ENCODE measurements at places on chromosomes 4 and X.
A peak's percentile ranks its signal among the peaks of the same experiment; 100 is the strongest.

- DNase-seq = no peak
Measured at GRCh38 chrX:131216828-131217227, 72.3 kb downstream of the IGSF1 start.

GRCh38 chr4:95304898-95305297, 243.9 kb downstream of the UNC5C start:
- DNase-seq = no peak

DNA sequence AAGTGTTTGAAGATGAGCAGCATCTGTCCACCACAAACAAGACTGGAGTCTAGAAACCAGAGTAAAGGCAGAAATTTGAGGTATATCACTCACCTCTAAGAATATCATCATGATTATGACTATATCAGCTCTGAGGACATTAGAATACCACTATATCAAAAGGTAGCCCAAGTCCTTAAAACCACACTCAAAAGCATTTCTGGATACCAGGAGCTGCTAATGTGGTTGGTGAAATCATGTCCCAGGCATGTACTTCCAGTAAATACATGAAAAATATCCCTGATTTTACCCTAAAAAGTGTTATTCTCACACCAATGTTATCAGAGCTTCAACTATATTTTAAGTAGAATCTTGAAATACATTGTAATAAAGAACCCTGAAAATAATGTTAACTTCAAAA, 136.3 kb upstream of the SMAD1 start:
- DNase-seq = no peak

GRCh38 chrX:115616943-115617563, 56.1 kb downstream of the PLS3 start:
- DNase-seq = no peak

GRCh38 chr4:59762344-59762743, 1437.8 kb upstream of the ADGRL3 start:
- DNase-seq = no peak

DNA sequence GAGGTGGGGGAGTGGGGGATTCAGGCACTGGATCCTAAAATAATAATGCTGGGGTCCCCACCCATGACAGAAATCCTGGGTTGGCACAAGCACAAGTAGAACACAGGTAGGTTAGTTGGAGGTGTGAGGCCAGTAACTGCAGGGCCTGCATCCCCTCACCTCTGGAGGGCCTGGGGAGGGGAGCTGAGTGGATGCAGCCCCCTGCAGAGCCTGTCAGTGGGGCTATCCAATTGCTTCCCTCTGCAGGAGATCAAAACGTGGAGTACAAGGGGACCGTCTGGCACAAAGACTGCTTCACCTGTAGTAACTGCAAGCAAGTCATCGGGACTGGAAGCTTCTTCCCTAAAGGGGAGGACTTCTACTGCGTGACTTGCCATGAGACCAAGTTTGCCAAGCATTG, 43.7 kb downstream of the MAP7D3 start:
- DNase-seq = no peak

GRCh38 chr4:152935631-152936445, at the start of gene FHDC1:
Gene FHDC1 (plus strand): TSS chr4:152936323. CDS start chr4:152943058, 6,735 bp downstream.
- peak; percentile 86 for DNase-seq

DNA sequence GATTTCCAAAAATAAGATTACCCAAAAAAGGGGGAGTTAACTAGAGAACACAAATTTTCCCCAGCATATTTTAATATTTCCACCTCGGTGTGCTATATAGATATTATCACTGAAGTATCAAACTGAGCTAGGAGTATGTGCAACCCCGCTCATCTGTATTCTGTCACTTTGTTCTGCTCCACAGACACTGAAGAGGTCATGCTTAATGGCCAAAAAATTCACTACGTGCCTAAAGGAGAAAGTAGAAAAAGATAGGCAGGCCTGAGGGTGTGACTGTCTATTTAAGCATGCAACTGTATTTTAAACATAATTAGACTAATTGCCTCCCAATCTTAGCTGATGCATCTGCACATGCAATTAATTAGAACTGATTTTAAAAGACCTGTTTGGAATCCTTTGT, 24.5 kb downstream of the SH3RF1 start:
- DNase-seq = no peak

- DNase-seq = no peak
Measured at GRCh38 chrX:132094164-132094563, 33.7 kb downstream of the FRMD7 start.

- no peak for DNase-seq
Measured at GRCh38 chr4:180598281-180598680, 1644.9 kb upstream of the TENM3 start.

DNA sequence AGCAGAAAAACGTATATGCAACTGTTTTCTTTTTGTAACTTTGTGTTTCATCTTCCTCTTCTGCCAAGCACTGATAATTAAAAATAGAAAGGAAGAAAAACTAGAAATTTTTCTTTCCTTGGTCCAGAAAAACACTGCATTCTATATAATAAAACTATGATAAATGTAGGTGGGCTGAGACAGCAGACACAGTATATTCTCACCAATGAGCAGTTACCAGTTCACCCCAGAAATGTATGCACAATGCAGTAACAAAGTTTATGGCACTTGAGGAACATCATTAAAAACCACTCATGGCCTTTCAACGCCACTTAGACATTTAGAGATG, 79.4 kb downstream of the FAT1 start:
- DNase-seq = no peak

- DNase-seq = peak; percentile 58
Measured at GRCh38 chrX:43750248-43750676, 94.2 kb downstream of the MAOA start.

DNA sequence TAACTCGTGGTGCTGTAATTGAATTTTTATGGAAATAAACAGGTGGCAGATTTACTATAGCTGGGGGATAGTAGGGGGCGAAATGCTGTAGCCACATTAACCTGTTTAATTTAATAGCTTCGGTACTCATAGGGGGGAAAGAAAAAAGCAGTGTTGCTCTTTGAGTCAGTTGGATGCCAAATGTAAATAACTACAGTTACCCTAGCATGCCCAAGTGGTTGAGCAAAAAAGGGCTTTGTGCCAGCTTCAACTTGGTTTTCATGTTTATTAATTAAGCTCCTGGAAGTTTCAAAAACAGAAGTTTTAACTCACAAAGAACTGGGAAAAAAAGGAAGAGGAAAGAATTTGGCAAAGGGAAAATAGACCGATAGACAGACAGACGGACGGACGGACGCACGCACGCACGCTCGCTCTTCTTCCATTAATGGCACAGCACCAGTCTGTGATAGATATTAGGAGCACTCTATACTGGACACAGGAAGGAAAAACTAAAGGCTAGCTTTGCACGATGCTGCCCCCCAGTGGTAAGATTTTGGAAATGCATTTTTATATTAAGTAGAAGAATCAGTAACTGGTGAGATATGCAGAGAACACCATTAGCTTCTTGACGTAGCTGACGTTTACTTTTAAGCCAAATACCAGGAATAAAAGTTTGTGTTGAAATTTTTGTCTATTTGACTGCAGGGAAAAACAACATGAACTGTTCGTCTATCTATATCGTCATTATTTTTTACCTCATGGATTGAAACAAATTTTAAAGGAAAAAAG, 151.8 kb downstream of the SLC7A11 start:
- DNase-seq = peak; percentile 71

DNA sequence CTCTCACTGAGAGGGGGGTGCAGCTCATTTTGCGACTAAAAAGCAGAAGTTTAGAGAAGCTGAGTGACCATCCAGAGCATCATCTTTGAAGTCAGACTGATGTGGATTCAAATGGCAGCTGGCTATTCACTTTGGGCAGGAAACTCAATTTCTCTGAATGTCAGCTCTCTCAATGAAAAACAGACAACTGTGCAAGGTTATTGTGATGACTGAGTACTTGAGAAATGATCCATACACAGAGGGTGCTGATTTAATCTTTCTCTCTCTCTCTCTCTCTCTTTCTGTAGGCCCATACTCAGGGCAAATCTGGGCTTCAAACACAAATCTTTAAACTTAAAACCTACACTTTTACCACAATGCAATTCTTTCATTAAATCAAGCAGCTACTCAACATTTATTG, 185.8 kb upstream of the SLIT2 start:
- no peak for DNase-seq

DNA sequence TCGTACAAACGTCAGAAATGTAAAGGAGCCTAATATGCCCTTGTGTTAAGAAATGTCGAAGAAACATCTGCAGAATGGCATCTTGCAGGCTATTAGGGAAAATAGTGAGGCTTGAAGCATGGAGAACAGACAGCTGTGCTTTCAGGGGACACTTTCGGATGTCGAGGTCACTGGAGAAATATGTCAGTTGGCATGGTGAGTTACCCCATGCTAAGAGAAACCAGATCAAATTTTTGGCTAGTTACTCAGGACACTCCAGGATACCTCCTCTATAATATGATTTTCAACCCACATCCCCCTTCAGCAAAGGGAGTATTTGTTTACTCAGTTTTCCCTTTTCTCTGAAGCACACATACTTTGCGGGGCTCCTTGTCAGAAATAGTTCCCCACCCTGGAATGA, 171.4 kb downstream of the GPC3 start:
- DNase-seq = no peak

- DNase-seq = no peak
Measured at GRCh38 chr4:168163106-168163505, 70.8 kb downstream of the ANXA10 start.

GRCh38 chrX:57044245-57044644, 48.9 kb upstream of the SPIN3 start:
- DNase-seq = no peak

DNA sequence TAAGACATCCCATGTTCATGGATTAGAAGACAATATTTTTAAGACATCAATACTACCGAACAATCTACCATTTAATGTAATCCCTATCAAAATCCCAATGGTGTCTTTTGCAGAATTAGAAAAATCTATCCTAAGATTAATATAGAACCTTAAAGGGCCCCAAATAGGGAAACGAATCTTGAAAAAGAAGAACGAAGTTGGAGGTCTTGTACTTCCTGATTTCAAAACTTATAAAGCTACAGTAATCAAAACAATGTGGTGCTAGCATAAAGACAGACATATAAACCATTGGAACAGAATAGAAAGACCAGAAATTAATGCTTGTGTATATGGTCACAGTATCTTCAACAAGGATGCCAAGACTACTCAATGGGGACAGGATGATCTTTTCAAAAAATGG, 42.0 kb downstream of the CENPE start:
- no peak for DNase-seq

DNA sequence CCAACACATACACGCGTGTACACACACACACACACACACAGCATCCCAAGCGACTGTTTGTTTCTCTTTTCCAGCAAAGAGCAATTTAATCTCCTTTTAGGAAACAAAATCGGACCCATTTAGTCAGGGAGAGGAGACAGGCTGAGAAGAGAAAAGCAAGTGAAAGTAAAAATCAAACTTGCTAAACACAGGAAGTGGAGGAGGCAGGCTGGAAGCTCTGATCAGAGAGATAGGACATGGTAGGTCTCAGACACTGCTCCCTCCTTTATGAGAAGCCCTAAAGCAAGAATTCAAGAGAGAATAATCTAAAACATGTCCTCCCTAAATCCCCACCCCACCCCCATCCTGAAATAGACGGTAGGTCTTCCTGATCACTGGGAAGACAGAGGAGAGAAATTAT, 62.3 kb downstream of the GPC3 start:
- DNase-seq = no peak

DNA sequence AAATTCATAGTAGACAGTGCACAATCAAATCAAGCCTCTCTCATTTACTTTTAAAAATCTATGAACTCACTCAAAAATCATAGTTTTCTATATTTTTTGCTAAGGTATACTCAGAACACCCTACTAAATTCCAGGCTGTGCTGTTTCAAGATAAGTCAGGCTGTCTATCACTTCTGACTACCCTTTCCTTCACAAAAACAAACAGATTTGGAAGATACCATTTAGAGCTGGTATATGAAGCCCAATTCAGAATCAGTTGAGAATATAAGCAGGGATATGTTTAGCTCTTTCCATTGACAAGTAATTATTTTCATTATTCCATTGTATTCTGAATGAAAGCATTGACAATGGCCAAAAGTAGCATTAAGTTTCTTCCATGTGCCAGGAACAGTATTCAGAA, 53.1 kb downstream of the CXCL1 start:
- no peak for DNase-seq

Data from colonic mucosa (tissue), 4 donors.